Uterus (tissue), 4 donors: ENCODE measurements at places on chromosomes 4 and X. TPM values are rescaled to one million over a fixed set of nuclear protein-coding genes. Genes with fewer than 3 reads are reported as not detected.
A peak's percentile ranks its signal among the peaks of the same experiment; 100 is the strongest.

DNA sequence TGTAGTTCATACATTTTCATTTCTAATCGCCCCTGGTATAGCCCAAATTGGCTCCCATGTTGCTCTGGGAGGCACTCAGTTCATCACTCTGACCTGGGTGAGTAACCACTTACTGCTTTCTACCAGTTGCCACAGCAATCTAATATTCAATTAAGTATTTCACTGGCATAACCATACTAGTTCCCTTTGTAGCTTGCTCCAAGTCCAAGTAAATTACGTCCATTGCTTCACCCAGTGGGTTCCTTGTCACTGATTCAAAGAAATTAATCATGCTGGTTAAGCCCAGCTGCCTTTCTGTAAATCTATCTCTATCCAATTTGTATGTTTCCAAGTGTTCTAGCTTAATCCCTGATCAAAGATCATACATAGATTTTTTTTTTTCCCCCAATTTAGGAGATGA is 92.0 kb upstream of the CBR4 start:
- no peak overlapping the region for H3K27ac ChIP-seq
- H3K4me3 ChIP-seq, result no peak overlapping the region
- H3K4me1 ChIP-seq, result no peaks in the 10 kb centered on the region
- H3K27me3 ChIP-seq, result no peaks in the 10 kb centered on the region
- H3K36me3 ChIP-seq, result no peaks in the 10 kb centered on the region

Gene MXRA5
- 5.9 TPM for total RNA-seq

DNA sequence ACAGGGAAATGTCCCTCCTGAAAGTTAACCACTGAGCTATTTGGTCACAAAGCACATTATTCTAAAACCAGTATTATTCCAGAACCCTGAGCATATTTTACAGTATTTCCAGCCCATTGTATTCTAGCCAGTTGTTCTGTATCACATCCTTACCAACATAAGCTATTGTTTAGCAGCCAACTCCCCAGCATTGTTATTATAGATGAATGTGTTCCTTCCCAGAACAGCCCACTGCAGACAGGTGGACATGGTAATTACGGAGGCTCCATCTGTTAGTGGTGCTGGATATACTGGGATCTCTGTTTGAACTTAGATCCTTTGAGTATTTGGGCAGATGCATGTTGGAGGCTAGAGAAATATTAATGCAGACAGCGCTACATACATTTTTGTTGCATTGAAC is 126.1 kb downstream of the MGST2 start:
- H3K36me3 ChIP-seq, result no peaks in the 10 kb centered on the region
- no peak for DNase-seq
- H3K27me3 ChIP-seq, result no peaks in the 10 kb centered on the region

Gene IL15
- total RNA-seq, result 5.5 TPM

DNA sequence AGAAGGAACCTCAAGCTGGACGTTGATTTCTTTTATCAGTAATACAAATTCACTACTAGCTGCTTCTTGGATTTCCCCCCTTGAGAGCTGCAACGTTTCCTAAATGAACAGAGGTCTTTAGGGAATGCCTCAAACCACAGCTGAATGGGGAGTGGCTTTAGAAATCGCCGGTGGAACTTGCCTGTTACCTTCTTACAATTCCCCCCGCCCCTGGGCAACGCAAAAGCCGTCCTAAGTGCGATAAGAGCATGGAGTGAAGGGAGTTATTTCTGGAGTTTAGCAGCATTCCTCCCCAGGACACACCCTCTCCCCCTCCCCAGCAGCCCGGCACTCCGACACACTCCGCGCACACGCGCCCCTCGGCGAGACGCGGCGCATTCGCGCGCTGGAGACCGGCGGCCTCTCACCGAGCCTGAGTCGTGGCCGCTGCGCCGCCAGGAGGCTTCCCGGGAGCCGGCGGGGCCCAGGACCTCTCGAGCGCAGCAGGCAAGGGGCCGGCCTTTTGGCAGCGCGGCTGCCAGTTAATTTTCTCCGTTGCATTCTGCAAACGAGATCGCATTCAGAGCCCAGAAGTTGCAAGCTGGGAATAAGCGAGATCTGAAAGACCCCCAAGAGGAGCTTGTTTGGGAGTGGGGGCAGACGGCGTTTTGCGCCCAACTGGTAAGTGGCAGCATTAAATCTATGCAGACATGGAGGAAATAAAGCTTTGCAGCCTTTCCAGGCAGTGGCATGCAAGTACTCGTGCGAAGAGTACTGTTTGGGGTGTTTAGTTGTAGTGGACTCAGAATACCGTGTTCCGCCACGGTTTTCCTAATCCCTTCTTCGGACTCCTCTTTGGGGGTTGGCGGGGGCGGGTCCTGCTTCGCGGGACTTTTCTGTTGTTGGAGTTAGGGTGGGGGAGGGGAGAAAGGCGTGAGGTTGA is 134.7 kb downstream of the PALLD start:
- peak overlapping the region; percentile 92 for H3K27ac ChIP-seq
- peak; percentile 76 for DNase-seq
- peak overlapping the region; percentile 68 for H3K4me3 ChIP-seq
- no peaks in the 10 kb centered on the region for H3K36me3 ChIP-seq
- no peaks in the 10 kb centered on the region for H3K27me3 ChIP-seq
- H3K4me1 ChIP-seq, result no peaks in the 10 kb centered on the region
